Melanocyte of skin (primary cell): ENCODE measurements at places on chromosomes 13 and 19. TPM values are rescaled to one million over a fixed set of nuclear protein-coding genes. Genes with fewer than 3 reads are reported as not detected.

LILRB2 gene
- not detected in 2 replicates for total RNA-seq

SPINT2 gene
- not detected in 2 replicates for total RNA-seq

ZNF540 gene
- total RNA-seq = 0.33 and 1.1 TPM in 2 replicates

CYP4F3 gene
- total RNA-seq = not detected in 2 replicates

SIGLECL1 gene
- not detected in 2 replicates for total RNA-seq

PALM3 gene
- total RNA-seq = 0.33 TPM in 1 of 2 replicates, not detected in the other

KIR2DL3 gene
- not detected in 2 replicates for total RNA-seq

RGCC gene
- total RNA-seq = 0.34 and 3.6 TPM in 2 replicates

TPRX2 gene
- total RNA-seq = not detected in 2 replicates
